ENCODE measurements at places on chromosomes 5 and 9.

DNA sequence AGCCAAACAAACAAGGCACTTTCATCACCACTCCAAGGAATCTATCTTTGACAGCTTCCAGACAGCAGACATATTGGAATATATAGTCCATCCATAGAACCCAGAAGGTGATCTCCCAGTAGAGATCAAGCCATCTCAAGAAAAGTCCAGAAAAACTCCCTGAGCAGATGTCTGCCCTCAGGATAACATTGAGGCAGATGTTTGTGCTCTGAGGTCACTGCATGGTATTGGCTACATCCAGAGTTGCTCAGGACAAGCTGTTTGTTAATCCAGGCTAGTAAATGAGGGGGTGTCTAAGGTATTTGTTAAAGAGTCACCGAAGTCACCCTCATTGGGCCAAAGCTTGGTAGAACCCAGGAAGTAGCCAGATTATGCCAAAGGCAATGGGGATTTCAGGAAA is 556.3 kb upstream of the KLF4 start:
- DNase-seq: no peak

DNA sequence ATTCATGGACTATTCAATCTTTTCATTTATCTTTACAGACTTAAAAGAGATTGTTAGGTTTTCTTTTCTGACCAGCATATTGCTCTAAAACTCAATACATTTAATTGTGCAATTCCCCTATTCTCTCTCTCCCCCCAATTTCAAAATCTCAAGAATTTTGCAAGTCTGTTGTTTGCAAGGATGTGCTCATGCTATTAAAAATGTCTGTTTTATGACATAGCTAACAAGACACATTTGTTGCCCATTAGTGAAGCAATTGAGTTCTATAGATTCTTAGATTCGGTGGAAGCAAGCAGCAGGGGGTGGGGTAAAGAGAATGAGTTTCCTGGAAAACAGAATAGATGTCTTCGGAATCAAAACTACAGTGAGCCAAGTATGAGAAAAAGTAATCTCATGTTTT is 8.5 kb upstream of the CSNK1A1 start:
- no peak for DNase-seq

DNA sequence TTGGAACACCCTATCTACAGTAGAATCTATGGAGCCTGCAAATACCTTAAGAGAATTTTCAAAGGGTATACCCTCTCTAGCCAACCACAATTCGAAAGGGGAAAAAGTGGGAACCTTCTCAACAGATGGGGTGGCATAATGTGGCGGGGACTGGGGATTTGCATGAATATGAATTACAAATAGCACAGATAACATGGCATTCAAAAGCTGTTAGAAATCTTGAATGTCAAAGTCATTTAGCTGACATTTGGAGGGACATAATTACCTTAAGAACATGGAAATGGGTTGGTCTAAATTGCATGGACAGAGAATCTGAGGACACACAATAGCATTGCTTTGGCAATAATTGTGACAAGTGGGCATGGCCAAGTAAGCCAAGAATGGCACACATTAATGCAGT is 23.2 kb upstream of the TYRP1 start:
- DNase-seq: no peak

- DNase-seq: no peak
These were observed 7.8 kb upstream of the RUSC2 start for GRCh38 chr9:35482071-35482470.

DNA sequence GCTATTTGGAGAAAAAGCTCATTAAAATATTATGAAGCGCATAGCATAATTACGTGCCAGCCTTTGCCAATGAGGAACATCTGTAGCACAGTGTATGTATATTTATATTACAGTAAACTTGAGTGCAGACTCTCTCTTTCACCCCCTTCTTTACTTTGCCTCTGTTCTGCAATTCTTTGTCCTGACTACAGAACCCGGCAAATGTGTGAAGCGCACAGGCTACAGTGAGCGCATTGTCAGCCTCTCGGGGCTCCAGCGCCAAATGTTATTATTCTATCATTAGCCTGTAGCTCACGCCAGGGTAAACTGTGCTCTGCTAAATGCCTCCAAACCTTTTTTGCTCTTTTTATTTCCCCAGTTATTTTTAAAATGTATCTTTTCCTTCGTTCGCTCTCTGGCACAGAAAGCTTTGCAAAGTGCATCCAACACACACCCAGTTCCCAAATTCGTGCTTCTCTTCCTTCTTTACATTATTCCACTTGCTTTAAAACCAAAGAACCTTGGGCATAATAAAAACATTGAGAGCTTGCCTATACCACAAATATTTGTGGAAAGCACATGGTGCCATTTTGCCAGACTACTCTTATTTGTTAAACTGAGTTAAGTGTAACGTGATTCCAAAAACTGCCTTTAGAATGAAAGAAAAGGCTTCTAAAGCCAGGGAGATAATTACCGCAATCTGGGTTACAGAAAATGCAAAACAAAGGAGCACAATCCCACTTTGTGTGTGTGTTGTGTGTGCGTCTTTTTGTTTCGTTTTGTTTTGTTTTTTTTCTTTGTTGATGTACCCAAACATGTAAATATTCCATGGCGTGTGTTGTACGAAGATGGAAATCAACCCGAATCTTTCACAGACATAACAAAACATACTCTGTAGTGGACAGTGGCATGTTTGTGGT is 164.1 kb upstream of the MPDZ start:
- DNase-seq: no peak

DNA sequence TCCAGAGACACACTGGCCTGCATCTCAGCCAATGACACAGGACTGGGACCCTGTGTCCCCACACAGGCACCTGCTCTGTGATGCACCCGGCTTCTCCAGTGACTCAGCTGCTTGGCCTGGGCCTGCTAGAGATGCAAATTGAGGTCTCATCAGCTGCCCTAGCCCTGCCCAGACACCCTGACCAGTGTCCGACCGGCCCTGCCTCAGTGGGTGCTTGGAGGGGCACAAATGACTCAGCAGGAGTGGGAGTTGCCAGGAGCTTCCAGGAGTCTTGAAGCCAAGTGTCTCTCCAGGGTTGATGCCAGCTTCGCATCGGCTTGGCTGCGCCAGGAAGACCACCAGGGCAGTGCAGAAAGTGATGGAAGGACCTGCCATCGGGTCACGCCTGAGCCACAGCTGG is 148.2 kb downstream of the ICE1 start:
- DNase-seq: no peak

GRCh38 chr9:133770076-133770777 is 32.1 kb upstream of the SARDH start:
- no peak for DNase-seq

DNA sequence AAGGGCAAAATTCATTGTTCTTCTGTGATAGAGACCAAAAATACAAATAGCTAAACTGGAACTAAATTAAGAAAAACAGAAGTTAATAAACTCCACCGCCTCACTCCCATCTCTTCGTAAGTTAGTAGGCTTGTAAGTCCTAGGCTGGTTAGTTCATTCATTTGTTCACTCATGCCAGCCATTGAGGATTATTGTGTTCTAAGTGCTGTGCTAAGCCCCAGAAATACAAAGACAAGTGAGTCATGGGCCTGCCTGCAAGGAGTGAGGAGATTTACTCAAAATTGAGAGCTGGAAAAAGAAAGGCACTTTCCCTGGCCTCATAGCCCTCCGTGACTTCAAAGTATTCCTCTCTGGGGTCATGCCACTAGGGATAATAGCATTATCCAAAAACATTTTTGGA is 8.5 kb downstream of the DOCK8 start:
- DNase-seq: no peak

GRCh38 chr5:148751025-148751424 is 75.4 kb upstream of the ADRB2 start:
- no peak for DNase-seq

DNA sequence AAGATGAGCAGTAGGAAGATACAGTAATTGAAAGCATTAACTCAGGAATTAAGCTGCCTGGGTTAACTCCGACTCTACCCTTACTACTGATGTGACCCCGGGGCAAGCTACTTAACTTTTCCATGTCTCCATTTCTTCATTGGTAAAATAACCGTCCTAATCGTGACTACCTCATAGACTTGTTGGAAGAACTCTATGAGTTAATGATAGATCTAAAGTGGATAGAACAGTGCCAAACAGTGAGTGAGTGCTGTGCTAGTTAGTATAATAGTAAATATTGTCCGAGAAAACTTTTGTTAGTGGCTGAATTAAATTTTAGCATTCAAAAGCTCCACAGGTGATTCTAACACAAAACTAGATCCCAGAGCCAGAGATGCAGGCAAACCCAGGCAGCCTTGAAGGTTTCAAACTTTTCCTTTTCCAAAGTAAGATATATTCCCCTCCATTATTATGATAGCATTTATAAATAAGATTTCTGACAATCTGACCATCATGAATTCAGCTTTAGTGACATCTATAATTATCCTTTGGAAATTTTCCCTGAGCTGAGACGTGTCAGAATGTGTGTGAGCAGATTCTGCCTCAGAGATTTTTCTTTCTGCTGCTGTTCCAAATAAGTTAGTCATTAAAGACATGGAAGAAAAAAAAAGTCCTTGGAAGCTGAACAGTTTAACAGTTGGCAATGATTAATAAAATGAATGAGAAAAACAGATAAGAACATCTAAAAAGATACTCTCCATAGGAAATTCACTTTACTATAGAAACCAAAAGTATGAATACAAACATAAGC is 369.5 kb downstream of the PRELID2 start:
- DNase-seq: no peak

GRCh38 chr5:140574165-140574564 is 9.5 kb downstream of the SLC35A4 start:
- DNase-seq: no peak

Data from heart right ventricle (tissue), 16 donors.